ENCODE measurements at places on chromosomes 12 and 14.

DNA sequence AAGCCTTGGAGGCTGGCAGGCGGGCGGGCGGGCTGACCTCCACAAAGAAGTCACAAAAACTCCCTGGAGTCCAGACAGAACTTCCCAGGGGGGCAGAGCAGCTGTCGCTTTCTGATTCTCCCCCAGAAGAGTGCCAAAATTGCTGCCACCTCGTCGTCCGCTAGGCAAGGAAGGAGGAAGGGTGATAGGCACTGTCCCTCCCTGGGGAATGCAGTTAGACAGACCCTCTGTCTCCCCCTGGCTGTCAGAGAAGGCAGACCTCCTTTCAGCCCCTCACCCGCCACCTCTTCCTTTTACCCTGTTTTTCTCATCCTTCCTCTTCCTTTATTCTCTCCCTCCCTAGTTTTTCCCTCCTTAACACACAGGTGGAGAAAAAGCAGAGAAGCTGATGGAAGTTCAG, 18.7 kb downstream of the GRIN2B start:
- no peak for DNase-seq

GRCh38 chr14:92568621-92569479, 55.3 kb downstream of the RIN3 start:
- DNase-seq: peak; percentile 67

DNA sequence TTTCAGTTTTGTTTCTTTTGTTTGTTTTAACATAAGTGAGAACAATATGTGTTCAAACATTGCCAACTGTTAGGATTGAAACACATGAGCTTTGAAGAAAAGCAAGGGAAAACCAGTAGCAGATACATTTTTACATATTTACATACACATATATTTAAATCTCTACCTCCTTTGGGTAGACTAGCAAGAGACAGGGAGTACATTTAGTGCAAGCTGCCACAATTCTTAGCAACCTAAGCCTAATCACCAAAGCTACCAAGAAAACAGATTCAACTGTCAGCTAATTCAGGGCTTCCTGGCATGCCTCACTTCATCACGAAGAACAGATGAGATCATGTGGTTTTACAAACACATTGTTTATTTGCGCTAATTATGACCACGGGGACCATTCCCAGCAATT, 143.1 kb downstream of the PRIMA1 start:
- DNase-seq: no peak

GRCh38 chr14:23095196-23096108, at the start of gene C14orf119:
Gene C14orf119, plus strand, starts transcription at chr14:23095505. Its CDS starts 2,154 bp downstream, at chr14:23097659.
- DNase-seq: peak; percentile 100

GRCh38 chr12:25322351-25322750, 71.6 kb upstream of the KRAS start:
- DNase-seq: peak; percentile 46

- DNase-seq: no peak
Measured at GRCh38 chr12:120844768-120845449, 59.2 kb downstream of the SPPL3 start.

DNA sequence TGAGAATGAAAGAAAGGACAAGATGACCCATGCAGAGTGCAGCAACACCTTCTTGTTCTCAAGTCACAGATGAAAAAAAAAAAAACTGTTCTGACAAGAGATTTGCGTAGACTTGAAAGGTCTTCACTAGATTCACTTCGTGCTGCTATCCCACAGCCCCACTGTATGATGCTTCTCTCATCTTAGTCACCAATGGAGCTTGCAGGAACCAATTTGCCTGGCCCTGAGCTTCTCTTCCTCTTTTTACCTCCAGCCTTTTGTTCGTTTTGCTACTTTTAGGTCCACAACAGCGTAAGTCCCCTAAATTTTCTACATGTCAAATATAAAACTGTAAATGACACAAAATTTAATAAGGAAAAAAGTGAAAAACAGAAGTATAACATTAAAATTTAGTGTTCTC, 107.9 kb upstream of the NAP1L1 start:
- DNase-seq: no peak

DNA sequence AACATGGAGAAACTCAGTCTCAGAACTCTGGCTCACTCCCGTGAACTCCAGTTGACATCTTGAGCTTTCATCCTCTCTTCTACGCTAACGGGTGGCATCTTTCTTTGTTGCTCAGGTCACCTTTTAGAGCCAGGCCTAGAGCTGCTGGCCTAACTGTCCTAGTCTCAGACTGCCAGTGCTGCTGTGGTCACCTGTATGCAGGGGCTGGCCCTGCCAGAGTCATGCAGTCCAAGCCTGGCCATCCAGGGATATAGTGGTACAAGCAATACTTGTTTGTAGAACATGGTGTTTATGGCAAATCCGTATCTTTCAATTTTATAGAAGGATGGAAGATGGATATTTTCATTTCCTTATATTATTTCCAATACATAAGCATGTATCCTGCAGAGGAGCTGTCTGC, 117.2 kb downstream of the PELI2 start:
- DNase-seq: no peak

DNA sequence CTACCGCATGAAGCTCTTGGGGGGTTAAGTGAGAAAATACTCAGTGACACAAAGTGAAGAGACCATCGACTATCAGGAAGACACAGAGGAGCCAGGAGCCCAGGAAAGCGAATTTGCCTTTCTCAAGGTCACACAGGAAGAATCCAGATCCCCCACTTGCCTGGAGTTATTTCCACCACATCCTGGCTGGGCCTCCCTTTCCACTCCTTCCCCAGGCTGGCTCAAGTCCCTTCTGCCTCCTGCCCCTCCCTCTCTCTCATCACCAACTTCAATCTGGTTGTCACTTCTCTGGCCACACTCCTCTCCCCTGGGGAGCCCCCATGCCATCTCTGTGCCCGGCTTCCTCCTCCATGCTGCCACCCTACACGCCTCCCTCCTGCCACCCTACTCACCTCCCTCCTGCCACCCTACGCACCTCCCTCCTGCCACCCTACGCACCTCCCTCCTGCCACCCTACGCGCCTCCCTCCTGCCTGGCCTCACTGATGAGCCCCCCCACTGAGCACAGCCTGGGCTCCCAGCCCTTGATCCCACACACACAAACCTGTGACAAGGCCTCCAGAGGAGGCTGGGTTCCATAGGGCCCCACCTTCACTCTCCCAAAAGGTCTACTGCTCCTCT, 6.3 kb downstream of the SCNN1A start:
- DNase-seq: no peak

Measured in CD4-positive, alpha-beta T cell treated with Interferon alpha-2 for 1 hour (primary cell).